ENCODE measurements at places on chromosomes 2 and 18. TPM values are rescaled to one million over a fixed set of nuclear protein-coding genes. Genes with fewer than 3 reads are reported as not detected.

- no peak for DNase-seq
Observed at GRCh38 chr2:10721396-10722251, at the start of gene ATP6V1C2. Gene ATP6V1C2, plus strand, starts transcription at chr2:10721630. Its CDS starts 1,220 bp downstream, at chr2:10722850.

DNA sequence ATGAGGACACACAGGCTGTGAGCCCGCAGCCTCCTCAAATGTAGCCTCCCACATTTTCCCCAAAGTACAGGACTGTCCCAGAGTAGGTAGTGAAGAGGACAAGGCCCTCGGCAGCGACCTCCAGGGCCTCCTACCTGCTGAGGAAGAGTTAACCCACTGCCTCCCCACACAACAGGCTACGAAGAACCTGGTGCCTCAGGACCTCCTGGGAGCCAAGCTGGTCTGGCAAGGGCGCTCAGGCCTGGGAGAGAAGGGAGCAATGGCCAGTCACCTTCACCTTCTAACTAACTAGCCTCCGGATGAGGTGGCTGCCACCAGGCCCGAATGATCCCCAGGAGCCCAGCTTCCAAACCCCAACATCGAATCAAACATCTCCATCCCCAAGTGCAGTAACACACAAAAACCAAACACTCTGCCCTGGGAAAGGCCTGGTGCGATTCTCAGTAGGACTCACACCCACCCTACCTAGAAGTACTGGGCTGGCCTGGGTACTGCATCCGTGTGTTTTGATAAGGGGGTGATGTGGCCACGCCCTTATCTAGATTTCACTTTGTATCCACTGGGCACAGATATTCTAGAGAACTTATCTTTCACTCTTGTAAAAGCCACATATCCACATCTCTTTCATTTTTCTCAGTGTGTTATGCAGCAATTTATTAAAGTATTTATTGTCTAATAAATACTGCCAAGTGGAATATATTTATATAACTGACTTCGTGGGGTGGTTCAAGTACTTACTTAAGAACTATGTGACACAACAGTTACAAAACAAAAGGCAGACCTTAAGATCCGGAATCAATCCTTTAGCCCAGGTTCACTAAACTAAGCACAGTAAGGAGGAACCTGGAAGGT, 9.7 kb downstream of the ERFE start:
- no peak for DNase-seq

GRCh38 chr18:79524181-79525078, 128.7 kb downstream of the NFATC1 start:
- DNase-seq: no peak

DNA sequence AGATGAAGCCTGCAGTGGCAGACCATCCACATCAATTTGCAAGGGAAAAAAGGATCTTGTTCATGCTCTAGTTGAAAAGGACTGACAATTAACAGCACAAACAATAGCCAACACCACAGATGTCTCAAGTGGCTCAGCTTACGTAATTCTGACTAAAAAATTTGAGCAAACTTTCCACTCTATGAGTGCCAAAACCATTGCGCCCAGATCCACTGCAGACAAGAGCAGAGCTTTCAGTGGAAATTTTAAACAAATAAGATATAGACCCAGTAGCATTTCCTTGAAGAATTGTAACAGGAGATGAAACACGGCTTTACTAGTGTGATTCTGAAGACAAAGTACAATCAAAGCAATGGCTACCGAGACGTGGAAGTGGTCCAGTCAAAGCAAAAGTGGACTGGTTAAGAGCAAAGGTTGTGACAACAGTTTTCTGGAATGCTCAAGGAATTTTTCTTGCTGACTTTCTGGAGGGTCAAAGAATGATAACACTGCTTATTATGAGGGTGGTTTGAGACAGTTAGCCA, 12.0 kb upstream of the ZNF396 start:
- no peak for DNase-seq

- no peak for DNase-seq
Observed at GRCh38 chr2:119119999-119120756, 38.4 kb downstream of the C1QL2 start.

DNA sequence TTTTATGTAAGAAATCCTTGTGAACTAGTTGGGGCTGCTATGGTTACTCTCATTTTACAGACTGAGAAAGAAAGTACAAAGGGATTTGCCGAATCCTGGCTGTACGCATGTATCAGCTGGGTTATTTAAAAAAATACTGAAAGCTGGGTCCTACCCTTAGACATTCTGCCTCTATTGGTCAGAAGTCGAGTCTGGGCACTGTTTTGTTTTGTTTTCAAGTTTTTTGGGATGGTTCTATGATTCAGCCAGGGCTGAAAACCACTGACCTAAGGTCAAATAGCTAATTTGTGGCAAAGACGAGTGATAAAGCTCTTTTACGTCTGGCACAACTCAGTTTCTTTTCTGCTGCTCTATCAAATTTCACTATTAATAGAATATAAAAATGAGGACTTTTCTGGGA, 5.9 kb upstream of the SLC8A1 start:
- DNase-seq: no peak

GRCh38 chr2:173354073-173354581, 545 bp upstream of the CDCA7 start:
- no peak for DNase-seq

DNA sequence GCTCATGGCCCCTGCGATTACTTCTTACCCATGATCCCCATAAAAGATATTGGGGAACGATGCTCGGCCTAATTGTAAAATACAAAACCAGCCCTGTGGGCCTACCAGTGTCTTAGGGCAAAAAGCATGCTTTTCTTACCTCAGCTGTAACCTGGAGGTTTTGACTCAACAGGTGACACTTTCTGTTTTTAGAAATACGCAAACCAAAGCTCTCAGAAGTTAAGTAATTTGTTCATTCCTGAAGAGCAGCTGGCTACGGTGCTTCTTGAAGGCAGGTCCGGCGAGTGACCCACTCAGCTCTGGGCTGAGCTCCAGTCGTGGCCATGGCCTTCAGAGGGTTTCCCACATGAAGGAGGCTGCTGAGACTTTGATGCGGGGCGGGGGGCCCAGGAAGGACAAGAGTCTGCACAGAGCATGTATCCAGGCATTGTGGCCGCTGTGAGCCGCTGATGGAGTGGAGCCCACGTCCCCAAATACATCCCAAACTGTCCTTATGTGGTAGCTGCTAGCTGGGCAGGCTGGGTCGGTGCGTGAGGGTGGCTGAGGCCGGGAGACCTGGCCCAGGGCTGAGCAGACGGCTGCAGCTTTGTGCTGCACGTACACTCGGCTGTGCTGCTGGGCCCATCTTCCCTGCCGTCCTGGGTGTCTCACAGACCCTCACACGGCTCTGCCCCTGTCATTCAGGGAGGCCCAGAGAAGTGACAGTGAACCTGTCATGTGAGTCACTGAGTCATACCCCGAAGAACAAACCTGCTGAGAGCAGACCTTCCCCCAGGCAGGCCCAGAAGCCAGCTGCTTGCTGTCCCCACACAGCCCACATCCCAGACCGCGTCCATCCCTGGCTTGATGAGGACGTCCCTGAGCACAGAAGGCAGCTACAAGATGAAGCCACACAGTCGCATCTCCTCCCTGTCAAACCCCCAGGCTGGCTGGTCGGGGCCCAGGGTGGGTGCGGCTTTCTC, 34.1 kb downstream of the ITGB1BP1 start:
- no peak for DNase-seq

DNA sequence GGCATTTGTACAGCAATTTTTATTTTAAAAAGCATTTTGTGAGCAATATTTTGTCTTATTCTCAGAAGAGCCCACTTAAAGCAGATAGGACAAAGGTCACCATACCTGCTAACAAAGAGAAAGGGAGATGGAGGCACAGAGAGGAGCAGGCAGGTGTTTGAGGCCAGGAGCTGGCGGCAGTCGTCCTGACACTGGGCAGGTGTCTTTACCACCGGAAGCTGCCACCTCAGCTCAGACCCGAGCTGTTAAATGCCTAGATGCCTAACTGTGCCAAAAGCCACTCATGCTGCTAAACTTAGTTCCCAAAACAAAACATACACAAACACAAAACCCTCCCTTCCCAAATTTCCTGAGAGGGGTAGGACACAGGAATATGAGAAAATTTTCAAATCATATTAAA, 120.9 kb downstream of the CNTNAP5 start:
- DNase-seq: no peak

DNA sequence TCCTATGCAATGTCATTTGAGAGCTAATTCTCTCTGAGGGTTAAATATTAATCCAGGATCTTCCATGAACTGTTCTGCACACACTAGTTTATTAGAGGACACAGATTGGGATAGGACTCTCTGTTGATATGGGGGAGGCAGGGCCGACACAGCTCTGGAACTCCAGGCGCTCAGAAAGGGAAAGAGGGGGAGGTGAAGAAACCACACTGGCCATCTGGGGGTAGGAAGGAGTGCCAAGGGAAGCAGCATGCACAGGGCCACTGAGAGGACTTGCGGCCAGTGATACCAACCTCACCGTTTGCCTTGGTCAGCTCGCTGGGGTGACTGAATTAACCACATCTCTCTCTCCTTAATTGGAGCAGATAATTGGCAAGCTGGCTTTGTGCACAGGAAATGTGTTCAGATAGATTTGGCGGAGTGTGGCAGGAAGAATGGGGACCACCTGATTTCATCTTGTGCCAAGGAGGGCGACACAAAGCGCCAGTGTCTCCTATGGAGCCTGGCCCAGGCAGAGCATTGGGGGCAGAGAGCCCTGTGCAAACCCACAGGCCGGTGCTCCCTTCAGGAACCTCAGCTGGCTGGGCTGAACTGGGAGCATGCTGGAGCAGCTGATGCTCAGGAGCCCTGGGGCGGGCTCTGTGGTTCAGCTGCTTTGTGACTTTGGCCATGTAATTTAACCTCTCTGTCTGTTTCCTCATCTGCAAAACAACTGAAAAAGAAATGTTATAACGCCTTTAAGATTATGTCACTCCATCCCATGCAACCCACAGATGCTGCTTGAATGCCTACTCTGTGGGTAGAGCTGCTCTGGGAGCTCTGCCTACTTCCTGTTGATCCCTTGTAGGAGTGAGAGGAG, 114.7 kb upstream of the STON1 start:
- DNase-seq: no peak

DNA sequence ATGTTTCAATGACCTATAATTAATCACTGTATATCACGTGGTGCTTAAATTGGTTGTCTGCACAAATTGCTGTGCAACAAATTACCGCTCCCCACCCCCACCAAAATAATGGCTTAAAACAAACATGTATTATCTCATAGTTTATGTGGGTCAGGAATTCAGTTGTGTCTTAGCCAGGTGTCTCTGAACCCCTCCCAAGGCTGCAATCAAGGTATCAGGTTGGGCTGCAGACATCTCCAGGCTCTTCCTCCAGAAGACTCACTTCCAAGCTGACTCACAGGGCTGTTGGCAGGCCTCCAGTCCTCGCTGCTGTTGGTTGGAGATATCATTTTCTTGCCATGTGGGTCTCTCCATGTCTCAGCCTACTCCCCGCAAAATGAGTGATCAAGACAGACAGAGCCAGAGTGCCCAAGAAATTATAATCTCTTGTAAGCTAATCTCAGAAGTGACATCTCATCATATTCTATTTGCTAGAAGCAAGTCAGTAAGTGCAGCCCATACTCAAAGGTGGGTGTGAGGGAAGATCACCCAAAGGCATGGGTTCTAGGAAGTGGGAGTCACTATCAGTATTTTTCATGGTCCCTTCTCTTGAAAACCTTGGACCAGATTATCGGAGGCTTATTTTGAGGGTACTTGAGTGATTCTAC, 38.4 kb downstream of the SPC25 start:
- no peak for DNase-seq

- DNase-seq: no peak
Observed at GRCh38 chr2:119112230-119112629, 46.3 kb downstream of the C1QL2 start.

DNA sequence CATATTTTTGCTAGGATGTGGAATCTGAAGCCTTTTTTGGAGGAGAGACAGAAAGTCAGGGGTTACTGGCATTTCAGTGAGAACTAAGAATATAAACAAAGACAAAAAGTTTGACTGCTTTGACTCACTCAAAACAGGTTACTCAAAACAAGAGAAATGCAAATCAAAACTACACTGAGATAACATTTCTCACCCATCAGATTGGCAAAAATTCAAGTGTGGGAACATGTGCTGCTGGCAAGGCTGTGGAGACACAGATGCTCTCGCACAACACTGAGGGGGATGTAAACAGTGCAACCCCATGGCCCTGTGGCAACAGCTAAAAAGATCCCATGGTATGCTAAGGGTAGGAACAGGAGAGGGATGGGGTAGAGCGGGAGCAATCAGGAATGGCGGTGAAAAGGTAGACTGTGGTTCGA, 86.6 kb downstream of the DTNB start:
- DNase-seq: no peak

- DNase-seq: peak; percentile 79
Observed at GRCh38 chr2:101150306-101151145, 656 bp downstream of the TBC1D8 start.

DNA sequence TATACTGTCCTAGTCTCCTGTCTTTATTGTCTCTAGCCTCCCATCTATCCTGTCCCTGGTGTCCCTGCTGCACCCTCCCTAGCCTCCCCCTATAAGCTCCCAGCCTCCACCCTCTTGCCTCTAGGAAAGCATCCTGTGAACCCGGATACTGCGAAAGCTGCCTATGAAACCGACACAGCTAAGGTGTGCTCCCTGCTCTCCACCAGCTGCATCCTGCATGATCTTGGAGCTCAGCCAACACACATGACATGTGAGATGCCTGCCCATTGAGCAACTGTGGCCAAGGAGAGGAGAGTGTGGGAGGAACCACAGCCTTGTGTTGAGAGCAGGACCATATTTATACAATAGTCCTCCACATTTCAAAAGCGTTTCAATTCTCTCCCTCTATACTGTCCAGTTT, 187.1 kb downstream of the ZBTB7C start:
- peak; percentile 58 for DNase-seq

DNA sequence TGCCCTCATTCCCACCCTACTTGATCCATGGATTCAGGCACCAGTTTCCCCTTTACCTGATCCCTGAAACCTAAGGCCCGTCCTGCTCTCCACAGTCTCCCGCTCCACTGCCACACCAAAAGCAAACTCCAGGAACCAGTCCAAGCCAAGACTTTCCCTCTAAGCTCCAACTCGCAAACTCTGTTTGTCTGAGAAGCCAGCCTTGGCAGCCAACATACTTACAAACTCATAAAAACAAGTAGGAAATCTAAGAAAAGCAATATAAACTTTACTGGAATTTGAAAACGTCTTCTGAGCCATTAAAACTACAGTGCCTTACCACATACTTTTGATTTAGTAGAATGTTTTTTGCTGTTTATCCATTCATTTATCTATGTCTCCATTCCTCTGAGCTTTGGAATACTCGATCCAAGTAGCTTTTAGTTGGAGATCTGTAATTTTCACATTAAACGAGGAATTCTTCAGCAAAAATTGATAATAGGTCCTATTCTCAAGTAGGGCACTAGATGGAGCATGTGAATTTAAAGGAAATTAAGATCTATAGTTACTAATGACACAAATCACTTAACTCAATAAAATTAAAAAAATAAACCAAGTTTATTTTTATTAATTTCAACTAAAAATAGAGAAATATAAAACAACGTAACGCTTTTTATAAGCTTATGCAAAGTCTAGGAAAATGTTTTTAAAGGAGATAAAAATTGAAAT, 199.7 kb downstream of the MYO3B start:
- DNase-seq: no peak

GRCh38 chr2:19545507-19545906, 187.1 kb upstream of the OSR1 start:
- DNase-seq: no peak

The ZNF638 gene
- total RNA-seq: 91.9 TPM

The ALLC gene
- not detected for total RNA-seq

The ADRA2B gene
- total RNA-seq: 6.9 TPM

The NYAP2 gene
- total RNA-seq: not detected

The VAPA gene
- total RNA-seq: 203 TPM

The CIDEA gene
- total RNA-seq: 1.7 TPM

The ZC3H6 gene
- total RNA-seq: 16.1 TPM

The HJURP gene
- 0.41 TPM for total RNA-seq

The IFIH1 gene
- 6.0 TPM for total RNA-seq
